ENCODE measurements at places on chromosomes 11 and 22.

DNA sequence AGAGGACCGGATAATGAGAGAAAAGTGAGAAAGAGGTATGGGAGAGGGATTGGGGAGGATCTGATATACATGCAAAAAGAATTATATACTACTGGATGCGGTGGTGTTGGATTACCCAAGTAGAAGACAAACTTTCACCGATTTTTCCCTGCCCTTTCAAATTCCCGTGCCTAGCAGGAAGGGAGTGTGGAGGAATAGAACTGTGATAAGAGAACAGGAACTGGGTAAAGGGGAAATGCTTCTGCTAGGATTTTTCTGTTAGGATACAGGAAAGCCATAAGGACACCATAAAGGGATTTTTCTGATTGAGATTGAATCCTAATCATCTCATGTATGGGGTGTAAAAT lies 480 bp upstream of the MTMR2 start:
- peak; percentile 64 for DNase-seq

GRCh38 chr22:43014316-43014868 lies 557 bp downstream of the PACSIN2 start:
- no peak for DNase-seq

DNA sequence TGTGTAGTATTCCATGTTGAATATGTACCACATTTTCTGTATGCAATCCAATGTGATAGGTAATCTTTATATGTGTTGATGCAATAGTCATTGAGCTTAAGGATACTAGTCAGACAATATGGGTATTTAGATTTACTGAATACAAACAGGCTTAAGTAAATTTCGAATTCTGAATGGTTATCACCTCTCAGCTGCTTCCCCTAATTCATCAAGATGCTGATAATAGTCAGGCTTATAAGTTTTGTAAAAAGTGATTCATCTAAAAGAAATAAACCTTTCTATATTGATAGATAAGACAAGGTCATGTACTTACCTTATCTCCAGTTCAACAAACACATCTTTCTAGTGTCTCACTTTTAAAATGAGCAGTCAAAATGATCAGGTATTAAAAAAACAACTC lies 205.5 kb downstream of the CASP12 start:
- DNase-seq, result no peak

GRCh38 chr11:37623778-37624177 lies 1025.7 kb upstream of the RAG2 start:
- no peak for DNase-seq

DNA sequence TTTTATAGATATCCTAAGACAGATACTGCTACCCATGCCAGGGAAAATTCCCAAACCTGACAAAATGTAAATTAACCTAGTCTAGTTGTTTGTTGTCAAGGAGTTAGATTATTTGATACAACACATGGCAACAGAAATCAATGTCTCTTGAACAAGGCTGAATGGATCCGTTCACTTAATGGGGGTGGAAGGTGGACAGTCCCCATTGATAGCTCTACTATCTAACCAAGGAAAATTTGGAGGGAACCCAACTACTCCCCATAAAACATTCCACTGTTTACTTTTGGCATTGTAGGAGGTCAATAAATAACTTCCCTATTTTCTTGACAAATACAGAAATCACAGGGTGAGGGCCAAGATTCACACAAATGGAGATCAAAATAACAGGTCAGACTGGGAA lies 117.9 kb upstream of the GRIA4 start:
- DNase-seq, result no peak

DNA sequence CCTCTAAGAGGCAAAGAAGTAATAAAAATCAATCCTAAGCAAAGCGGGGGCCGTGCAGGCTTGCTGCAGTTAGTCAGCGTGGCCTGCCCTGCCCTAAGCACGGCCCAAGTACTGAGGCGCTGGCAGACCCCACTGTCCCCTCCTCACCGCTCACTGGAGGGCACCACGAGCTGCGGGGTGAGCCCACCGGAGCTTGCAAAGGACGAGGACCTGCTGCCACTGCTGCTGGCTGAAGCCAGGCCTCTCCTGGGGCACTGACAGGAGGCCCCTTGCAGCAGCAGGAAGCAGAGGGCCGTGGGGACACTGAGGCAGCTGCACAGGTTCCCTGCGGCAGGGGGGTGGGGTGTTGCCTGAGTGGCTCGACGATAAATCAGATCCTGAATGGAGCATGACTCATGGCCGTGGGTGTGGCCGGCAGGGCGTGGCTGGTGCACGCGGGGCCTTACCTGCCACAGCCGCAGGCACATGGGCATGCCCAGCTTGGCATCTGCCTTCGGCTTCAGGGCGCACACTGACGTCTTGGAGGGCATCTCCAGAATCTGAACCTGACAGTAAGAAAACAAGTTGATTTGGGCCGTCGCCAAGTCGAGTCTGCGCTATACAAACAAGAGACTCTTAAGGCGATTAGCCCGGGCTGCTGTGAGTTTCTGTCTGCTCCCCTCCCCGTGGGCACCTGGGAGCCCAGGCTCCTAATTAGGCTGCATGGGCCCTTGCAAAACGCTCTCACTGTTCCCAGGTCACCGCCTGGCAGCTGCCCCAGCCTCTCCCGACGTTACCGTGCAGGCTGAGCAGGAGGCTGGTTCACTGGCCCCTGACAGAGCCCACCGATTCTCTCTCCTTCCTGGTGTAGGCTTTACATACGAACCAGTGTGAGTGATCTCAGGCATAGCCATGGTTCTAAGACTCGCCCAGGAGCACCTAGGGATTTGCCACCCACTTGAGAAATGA lies 45.9 kb downstream of the TBX1 start:
- DNase-seq, result no peak

DNA sequence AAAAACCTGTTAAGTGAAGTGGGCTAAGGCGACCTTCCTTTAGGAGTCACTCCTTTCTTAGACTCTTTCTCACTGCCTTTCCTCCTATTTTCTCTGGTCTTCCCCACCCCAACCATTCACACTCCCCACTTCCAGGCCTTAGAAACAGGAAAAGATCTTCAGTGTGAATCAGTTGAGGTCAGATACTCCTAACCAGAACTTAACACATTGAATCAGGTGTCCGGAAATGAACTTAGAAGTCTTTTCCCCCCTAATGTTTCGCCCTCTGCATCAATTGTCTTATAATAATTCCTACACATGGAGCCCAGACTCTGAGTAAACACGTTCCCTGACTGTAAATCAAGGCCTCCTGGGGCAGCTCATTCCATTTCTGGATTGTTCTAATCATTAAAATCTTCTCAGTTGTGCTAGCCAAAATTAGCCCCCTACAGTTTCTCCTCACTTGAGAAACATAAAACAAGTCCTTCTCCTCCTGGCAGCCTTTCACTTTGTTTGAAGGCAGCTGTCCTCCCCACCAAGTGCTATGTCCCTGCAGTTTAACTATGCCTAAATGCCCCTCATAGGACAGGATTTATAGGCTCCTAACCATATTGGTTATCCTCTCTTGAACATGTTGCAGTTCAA lies 32.7 kb upstream of the USP47 start:
- no peak for DNase-seq

DNA sequence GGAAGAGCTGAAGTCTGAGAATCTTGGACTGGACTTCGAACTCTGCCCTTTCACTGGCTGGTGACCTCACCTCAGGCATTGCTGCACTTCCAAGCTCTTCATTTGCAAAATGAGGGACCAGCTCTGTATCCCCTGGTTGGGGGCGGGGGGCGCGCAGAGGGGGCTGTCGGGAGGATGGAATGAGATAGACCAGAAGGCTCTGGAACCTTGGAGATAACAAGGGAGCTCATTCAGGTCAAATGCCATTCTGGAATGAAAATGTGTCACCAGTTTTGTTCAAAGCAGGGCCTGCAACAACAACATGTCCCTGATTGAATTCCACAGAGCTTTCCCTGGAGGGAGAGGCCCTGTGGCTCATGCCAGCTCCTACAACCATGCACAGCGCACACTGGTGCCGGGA lies 370.5 kb downstream of the MN1 start:
- DNase-seq, result no peak
